ENCODE measurements at places on chromosomes 1 and 21.

GRCh38 chr1:239044829-239045228 is 341.5 kb upstream of the CHRM3 start:
- no peak for DNase-seq

DNA sequence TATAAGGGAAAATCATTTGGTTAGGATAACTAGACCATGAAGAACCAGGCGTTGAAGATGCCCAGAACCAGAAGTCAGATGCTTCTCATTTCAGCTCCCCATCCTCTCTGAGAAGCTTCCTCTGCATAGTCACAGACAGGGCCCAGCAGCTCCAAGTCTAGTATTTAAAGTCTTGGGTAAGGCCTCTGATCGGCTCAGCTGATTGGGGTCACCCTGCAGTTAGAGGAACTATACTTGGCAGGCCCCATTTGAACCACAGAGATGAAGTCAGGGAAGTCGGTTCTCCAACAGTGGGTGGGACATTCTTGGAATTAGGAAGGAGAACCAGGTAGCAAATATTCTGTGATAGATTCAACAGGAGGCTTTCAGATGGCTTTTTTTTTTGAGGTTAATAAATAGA is 48.3 kb downstream of the SLC22A15 start:
- no peak for DNase-seq

GRCh38 chr21:14862794-14863720 is 201.7 kb downstream of the NRIP1 start:
- DNase-seq, result no peak

DNA sequence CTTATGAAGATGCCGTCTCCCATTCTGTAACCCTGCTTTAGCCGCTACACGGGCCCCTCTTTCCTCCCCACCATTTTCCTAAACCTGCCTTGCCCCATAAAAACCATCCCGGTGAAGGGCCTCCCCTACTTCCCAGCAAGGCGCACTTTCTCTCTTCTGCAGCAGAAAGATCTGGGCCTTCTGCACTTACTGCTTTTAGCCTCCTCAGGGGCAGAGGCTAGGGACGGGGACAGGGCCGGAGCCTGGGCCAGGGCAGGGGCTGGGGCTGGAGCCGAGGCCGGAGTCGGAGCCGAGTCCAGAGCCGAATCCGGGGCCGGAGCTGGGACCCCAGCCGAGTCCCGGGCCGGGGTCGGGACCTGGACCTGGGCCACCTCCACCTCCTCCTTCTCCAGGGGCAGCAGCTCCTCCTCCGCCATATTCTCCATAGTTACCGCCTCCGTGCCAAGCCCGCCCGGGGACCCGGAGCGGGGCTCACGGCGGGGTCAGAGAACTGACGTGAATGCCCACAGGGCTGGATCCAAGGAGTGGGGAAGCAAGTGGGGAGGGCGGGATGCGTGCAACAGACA is 382 bp downstream of the TRMT1L start:
- no peak for DNase-seq

GRCh38 chr21:28738882-28739281 is 253.8 kb downstream of the LTN1 start:
- DNase-seq, result no peak

DNA sequence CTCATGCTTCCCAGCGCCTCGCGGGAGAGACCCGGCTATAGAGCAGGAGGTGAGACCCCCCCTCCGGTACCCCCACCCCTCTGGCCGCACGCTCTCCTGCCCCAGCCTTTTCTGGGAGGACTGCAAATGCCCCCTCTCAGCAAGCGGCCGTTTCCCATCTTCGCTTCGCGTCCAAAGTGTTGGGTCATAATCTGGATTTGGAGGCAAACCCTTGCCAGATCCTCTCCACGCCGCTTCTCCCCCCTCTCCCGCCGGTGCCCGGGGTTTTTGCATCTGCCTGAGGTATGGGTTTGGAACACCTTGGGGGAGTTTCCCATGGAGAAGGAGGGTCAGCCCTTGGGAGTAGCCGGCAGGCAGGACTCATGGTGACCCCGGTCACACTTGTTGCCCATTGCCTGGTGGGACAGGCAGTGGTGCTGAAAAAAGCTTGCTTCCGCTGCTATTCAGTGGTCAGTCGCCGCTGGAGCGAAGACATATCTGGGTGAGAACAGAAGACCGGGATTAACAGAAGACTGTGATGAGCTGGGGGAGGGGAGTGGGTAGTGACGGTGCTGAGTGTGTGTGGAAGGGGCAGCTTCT is 935 bp downstream of the KCNK2 start:
- DNase-seq, result no peak

DNA sequence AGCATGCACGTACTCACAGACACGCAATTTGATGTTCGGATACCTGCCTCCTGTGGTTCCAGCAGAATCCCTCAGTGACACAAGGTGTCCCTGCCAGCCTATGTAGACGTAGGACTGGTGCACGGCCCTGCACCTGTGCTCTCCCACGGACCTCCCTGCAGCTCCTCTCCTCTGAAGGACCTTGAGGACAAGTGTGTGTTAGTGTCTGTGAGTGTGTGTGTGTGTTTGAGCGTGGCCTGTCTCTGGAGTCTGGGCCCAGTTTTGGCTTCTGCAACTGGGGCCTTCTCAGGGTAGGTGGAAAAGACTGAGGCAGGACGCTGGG is 22.5 kb upstream of the DMBX1 start:
- no peak for DNase-seq

- DNase-seq, result no peak
These were observed 41.6 kb downstream of the PDE9A start for GRCh38 chr21:42694751-42695696.

DNA sequence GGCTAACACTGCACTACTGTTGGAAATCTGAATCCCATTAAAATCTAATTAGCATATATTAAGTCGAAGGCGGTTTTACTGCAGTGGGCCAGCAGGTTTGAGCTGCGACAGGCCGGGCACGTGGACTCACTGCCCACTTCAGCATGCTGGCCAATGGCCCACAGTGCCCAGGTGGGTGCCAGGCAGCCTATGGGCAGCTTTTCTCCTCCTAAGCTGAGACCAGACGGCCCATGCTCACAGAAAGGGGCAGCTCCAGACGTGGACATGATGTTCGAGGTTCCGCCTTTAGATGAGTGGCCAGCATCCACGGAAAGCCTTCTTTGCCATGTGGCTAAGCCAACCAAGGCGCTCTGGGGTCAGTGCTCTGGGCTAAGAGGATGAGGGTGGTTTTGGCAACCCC is 89.8 kb upstream of the KLHDC7A start:
- no peak for DNase-seq

GRCh38 chr1:96361961-96362360 is 359.6 kb upstream of the PTBP2 start:
- DNase-seq, result no peak

DNA sequence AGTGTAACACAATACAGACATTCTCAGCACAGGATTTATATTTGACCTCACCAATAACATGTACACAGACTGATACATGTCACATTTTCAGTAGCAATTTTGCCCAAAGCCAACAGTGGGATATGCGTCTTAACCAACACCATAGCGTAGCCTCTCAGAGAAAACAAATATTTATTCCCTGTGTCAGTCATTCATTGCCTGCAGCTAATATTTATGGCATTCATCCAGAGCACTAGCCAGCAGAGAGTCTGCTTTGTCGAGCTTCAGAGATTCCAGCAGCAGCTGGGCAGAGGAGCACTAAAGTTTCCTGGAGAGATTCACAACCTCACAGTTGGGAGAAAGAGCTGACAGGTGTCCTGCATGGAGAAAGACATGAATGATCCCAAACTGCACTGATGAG is 400.7 kb upstream of the DAB1 start:
- DNase-seq, result peak; percentile 91

- no peak for DNase-seq
These were observed 241.2 kb downstream of the PTBP2 start for GRCh38 chr1:96962751-96963211.

GRCh38 chr1:212721388-212722247 is 22.0 kb upstream of the BATF3 start:
- DNase-seq, result no peak

DNA sequence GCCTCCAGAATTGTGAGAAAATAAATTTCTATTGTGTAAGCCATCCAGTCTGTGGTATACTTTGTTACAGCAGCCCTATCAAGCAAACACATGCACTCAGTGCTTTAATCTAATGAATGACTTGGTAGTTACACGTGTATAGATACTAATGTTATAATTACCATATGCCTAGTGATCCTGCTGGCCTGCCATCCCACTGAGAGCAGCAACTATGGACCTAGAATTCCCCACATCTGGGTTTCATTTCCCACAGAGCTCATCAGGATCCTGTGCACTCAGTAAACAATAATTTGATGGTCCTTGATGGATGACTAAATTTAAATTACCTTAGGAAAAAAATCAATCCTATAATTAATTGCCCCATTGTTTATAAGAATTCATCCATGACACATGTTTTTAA is 86.5 kb upstream of the RGS1 start:
- DNase-seq, result no peak

DNA sequence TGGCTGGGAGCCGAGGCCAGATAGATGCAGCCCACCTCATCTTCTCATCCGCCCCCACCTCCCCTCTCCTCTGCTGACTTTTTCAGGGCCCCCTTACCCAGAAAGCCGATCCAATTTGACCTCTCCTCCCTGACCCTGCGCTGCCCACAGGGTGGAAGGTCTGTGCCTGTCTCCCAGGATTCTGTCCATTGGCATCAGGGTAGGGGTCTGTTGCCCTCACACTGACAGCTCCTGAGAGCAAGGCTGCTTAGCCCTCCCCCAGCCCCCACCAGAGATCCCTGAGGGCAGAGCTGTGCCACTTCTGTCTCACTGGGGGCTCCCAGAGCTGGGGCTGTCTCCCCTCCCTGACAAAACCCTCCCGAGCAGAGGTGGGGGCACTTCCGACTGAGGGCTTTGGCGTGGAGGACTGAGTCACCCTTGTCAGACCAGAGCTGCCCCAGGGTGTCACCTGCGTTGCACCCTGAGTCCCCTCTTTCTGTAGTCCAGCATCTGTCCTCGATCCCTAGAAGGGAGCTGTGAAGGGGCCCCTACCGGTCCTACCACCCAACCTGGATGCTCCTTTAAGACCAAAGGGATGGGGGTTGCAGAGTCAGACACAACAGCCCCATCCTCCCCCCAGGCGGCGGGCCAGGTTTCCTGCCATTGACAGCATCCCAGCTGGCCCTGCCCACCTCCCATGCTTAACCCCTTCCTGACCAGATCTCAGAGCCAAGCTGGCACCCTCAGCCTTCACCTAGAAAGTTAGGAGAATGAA is 2.4 kb upstream of the FAM110D start:
- DNase-seq, result no peak

DNA sequence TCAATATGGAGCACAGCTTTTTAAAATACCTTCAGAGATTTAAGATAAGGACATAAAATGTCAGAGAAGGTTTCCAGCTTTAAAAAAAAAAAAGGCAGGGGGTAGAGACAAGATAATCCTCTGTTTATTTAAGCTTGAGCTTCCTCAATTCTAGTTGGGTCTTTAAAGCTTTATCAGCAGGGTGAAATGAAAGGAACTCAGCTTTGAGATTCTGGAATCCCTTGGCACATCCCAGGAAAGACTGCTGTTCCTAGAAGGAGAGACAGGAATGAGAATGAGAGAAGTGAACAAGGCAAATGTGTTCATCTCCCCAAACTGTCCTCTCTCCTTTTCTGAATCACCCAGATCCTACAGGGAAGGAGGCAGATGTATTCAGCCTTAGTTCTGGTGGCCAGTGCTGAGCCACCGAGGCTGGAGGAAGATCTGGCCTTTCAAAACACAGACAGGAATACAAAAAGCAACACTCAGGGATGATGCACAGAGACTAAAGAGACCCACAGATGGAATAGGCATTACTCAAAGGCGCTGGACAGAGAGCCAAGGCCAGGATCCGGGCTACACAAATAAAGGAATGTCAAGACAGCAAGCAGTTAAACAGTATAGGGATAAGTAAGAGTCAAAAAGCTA is 385.8 kb upstream of the DUSP10 start:
- no peak for DNase-seq

DNA sequence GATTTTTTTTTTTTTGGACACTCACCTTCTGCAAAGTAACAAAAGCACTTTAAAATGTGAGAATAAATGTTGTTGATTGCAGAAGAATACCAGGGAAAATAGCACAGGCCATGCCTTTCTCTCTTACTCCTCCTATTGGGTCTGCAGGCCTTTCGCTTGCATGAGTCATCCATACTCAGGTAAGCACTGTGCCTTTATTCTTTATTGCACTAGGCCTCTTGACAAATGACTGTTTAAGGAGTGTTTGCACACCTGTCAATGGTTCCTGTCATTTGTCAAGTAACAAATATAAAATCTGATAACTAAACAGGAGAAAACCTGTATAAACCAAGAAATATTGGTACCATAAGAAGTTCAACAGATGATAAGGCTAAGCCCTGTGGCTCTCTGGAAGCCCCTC is 106.5 kb downstream of the RGS7 start:
- DNase-seq, result peak; percentile 87

GRCh38 chr1:91579658-91580228 is 79.1 kb downstream of the CDC7 start:
- no peak for DNase-seq

DNA sequence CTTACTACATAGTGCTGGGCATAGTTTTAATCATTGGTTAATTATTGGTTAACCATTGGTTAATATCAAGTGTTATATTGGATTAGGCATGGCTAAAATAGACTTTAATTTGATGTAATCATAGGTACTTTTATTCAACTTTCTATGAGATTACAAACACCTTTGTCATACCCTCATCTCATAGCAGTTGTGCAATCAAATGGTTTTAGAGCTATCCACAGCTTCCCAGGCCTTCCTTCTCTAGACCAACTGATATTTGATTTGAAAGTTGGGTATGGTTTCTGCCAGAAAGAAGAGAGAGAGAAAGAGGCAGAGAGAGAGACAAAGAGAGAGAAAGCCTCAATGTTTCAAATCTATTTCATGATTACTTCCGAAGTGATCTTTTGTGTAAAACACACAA is 9.6 kb upstream of the RGS1 start:
- DNase-seq, result no peak

DNA sequence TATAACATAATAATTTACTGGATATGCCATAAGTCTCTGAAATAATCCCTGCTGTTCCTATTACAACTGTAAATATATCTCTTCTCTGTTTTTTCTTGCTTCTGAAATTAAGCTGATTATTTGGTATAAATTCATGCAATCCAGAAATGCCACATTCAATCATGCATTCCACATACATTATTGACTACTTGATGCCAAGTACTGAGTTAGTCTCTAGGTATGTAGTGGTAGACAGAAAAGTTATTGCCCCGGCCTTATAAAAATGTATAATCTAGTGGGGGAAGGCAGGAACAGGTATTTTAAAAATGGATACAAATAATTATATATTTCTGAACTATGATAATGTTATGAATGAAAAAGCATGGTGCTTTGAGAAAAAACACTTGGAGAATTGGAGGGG is 338.6 kb upstream of the SNX7 start:
- no peak for DNase-seq
